A172 (cell line): ENCODE measurements at places on chromosomes 1 and 21. TPM values are rescaled to one million over a fixed set of nuclear protein-coding genes. Genes with fewer than 3 reads are reported as not detected.

GRCh38 chr1:59057211-59057694 is 239.6 kb upstream of the FGGY start:
- no peak for DNase-seq

DNA sequence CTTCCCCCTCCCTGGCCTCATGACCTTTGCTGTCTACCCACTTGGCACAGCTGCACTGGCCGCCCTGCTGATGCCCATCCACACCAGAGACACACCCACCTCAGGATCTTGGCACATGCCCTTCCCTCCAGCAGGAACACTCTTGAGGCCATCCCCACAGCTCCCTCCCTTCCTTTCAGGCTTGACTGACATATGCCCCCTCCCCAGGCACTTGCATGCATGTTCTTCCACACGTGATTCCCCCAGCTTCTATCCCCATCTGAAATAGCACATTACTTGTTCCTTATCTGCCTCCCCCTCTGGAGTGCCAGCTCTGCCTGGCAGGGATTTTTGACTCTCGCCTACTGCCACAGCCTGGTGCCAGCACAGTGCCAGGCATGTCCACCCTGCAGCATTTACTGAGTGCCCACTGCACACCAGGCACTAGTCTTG is 98.5 kb upstream of the SLC25A33 start:
- DNase-seq, result no peak

Gene WDR64
- not detected in 2 replicates for total RNA-seq

DNA sequence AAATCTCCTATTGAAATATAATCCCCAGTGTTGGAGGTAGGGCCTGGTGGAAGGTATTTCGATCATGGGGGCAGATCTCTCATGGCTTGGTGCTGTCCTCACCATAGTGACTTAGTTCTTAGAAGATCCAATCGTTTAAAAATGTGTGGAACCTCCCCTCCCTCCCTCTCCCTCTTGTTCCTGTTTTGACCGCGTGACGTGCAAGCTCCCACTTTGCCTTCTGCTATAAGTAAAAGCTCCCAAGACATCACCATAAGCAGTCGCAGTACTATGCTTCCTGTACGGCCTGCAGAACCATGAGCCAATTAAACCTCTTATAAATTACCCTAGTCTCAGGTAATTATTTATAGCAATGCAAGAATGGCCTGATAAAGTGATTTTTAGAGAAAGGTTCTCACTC is 10.9 kb upstream of the RGS2 start:
- DNase-seq, result no peak

Gene APOBEC4
- total RNA-seq, result not detected in 2 replicates

- peak; percentile 44 for DNase-seq
These were observed at the start of gene SERTAD4 for GRCh38 chr1:210232511-210233215. Gene SERTAD4 (plus strand): TSS chr1:210232796. CDS start chr1:210237961, 5,165 bp downstream.

Gene IL10RB
- total RNA-seq, result 64.9 and 67.7 TPM in 2 replicates

Gene HSD17B7
- 23.0 and 29.7 TPM in 2 replicates for total RNA-seq

DNA sequence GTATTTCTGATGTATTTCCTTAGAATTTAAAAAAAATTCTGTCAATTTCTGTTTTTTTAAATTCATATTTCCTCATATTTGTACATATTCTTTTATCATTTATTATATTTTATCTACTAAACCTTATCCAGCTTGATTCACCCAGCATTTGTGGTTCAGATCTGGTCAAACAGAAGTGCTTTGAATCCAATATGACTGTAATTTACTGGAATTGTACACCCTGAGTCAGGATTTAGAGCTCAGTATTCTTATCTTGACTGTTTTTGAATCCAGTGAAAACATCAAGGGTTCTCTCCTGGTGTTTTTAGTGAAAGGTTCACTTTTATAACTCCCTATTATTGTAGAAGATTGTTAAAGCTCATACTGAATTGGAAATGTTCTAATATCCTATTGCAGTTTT is 1077.0 kb upstream of the NCAM2 start:
- no peak for DNase-seq
